ENCODE measurements at places on chromosomes 4 and X.

DNA sequence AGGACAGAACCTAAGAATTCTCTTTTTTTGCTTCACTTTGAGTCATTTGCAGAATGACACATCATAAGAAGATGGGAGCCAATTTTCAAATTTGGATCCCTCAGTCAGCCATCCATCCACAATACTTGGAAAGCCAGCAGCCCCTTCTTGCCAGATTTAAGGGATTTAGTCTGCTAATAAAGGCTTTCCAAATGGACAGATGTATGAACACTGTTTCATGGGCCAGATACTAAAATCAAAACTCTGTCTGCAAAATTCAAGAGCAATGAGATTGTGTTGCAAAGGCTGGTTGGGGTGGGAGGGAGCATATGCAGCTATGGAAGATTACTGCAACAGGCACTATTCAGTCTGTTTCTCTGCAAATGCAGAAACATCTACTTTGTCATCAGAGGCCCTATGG, 37.7 kb upstream of the KCNIP4 start:
- no peak for DNase-seq

DNA sequence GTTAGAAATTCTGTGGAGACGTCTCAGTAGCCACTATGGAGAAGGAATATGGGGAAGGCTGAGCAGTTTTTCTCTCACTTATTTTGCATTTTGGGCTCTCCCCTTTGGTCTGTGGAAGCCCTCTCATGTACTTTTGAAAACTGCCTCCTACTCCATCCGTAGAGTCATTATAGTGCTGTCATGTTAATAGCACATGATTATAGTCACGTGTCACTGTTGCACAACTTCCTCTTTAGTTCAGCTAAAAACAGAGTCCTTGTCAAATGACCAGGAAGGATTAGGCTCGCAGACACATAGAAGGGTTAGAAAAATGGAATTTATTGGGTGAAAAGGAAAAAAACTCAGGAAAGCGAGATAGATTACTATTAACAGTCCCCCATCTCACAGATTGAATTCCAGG, 258.2 kb upstream of the CXorf51A start:
- no peak for DNase-seq

DNA sequence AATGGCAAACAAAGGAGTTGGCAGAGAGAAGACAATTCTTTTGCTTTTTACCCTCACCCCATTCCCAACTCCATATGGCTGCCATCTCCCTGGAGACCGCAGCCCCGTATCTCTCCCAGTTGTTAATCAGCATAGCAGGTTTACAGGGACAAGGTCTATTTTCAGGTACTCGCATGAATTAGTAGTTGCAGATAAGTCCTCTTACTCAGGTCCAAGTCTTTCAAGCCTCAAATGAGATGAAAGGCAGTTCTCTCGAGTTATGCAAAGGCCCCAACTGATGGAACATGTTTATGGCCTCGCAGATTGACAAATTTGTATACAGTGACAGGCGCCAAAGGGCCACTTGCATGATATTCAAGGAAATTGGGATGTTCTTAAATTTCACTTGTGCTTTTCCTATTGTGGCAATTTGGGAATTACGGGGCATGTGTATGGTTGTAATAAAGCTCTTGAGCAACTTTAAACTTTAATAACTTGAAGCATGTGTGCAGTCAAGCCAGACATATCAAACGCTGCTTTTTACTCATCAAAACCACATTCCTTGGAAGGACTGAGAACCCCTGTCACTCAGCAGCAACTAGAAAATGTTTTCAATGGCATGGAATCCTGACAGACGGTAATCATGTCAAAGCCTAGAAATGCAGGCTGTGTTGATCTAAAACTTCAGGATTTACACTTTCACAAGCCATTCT, 45.1 kb downstream of the KDR start:
- DNase-seq: no peak

GRCh38 chr4:79526641-79527565, 118.9 kb upstream of the GK2 start:
- no peak for DNase-seq

DNA sequence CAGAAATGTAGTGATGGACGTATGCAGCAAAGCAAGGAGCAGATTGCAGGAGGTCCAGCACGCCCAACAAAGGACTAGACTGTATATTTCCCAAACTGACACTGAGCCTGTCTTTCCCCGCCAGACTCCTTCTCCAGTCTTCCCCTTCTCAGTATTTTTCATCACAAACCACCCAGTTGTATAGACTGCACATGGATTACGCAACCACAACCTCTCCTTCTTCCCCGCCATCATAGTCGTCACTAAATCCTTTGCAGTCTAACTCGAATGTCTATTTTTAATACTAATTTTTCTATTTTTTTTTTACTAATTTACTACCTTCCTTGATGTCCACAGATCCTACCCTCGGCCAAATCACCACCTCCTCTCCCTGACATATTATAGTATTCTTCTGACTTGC, 105.4 kb downstream of the MTNR1A start:
- DNase-seq: no peak

GRCh38 chr4:174084542-174084941, 198.9 kb downstream of the FBXO8 start:
- DNase-seq: no peak

DNA sequence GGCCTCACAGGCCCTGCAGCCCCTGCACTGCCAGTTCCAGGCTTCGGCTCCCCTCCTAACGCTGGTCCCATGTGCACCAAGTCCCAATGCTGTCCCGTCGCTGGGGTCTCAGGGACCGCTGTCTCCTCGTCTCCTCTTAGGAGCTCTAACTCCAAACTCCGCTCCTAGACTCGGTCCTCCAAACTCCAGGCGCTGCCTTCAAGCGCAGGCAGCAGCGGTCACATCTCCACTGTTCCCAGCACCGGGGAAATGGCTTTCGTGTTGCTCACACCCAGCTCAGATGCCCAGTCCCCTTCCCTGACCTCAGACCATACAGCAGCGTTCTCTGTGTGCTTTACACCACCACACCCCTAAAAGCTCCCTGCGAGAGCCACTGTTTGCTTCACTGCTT, 19.6 kb upstream of the HMX1 start:
- DNase-seq: no peak

DNA sequence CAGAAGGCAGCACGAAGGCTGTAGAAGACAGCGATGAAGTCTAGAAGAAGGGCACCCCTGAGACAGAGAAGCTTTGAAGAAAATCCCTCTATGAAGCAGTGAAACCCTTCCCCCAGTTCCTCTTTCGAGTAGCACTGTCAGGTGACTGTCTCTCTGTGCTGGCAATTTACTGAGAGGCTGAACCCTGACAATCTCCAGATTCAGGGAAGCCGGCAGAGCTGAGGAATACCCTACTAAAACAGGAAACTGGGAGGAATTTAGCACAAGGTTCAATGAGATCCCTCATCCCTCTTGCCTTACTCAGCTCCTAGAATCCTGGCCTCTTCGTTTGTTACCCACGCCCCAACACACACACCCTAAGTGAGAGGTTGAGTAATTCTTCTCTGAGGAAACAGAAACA, 239.7 kb upstream of the NOCT start:
- no peak for DNase-seq

DNA sequence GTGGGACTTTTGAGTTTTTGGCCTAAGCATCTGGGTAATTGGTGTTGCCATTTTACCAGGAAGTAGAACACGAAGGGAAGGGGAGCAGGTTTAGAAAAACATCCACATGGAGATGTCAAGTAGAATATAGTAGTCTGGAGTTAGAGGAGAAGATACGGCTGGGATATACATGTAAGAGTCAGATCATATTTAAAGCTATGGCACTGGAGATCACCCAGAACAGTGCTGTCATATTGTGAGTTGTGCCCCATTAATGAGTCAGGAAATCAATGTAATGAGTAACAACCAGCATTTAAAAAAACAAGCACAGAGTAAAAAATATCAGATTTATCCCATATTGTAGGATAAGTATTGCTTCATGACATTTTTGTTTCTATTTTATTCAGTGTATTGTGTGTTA, 4.2 kb downstream of the GSTCD start:
- DNase-seq: no peak

- DNase-seq: no peak
Observed at GRCh38 chr4:25085671-25086070, 54.9 kb upstream of the LGI2 start.

DNA sequence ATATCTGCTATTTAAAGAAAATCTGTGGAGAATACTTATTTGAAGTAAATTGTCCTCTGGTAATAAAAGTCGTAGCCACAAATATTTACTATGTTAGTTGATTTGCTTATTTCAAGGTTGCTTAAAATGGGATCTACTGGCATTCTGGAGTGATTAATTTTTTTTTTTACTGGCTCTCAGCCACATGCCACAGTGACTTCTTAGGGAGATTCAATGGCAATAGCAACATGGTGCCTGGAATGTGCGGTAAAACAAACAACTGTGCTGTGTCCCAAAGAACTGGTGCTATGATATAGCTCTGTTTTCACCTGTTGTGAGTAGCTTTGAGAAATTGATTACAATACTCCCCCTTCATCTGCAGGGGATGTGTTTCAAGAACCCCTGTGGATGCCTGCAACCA, 324.3 kb downstream of the GPAT3 start:
- no peak for DNase-seq

GRCh38 chr4:35464964-35465528, 779.3 kb downstream of the ARAP2 start:
- DNase-seq: no peak

- DNase-seq: no peak
Observed at GRCh38 chr4:8642651-8643321, 50.2 kb downstream of the CPZ start.
